SK-N-SH (cell line): ENCODE measurements at places on chromosomes 5 and 9. TPM values are rescaled to one million over a fixed set of nuclear protein-coding genes. Genes with fewer than 3 reads are reported as not detected.
A peak's percentile ranks its signal among the peaks of the same experiment; 100 is the strongest.

GRCh38 chr9:20848490-20848889, 164.4 kb downstream of the FOCAD start:
- DNase-seq, result no peak

The FAM221B gene
- polyA plus RNA-seq, result not detected in 2 replicates

DNA sequence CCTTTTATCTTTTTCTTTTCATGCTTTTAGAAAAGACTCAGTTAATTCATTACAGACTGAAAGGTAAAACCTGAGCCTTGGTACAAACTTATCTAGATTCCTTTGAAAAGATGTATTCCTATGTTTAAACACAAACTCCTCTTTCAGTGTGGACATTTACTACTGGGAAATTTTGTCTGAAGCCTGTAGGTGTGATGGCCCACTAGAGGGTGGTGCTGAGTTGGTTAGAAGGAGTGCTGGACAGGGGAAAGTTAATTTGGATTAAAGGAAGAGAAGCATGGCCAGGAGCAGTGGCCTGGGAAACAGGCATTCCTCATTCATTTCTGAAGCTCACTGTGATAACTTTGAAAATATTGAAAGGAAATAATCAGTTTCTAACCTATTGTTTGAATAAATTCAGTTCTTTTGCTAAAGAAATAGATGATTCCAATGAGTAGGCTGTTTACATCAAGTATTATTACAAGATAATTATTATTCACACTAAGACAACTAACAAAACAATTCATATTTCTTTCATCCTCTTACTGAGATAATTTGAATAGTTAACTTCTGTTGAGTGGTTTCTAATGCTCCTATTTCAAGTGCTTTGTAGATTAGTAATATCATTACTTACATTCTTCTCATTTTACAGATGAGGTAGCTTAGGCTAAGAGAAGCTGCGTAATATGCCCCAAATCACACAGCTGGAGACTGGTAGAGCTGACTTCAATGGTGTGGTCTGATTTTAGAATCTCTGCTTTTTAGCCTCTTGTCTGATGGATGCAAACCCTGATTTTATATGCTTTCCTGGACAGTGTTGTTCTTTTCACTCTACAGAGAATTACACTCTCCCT, 150.9 kb downstream of the ADGRV1 start:
- peak; percentile 58 for DNase-seq

The RRAGA gene
- 103 and 106 TPM in 2 replicates for polyA plus RNA-seq

- DNase-seq, result no peak
Observed at GRCh38 chr5:90477621-90478215, 3.1 kb downstream of the POLR3G start.

The PRDM9 gene
- not detected in 2 replicates for polyA plus RNA-seq

The TAF11L10 gene
- polyA plus RNA-seq, result not detected in 2 replicates

DNA sequence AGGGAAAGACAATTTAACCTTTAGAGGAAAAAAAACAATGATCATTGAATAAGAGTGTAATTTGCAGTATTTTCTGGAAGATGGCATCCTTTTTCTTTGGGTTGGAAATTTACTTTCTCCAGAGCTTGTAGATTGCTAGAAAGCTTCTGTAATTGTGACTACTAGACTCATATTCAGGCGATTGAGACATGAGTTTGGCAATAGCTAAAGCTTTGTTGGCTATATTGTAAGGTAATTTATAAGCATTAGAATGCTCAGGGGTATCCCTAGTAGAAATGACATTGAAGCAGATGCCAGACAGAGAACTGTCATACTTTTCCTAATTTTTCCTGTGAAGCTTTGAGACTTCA, 115.3 kb downstream of the UNC13B start:
- no peak for DNase-seq

DNA sequence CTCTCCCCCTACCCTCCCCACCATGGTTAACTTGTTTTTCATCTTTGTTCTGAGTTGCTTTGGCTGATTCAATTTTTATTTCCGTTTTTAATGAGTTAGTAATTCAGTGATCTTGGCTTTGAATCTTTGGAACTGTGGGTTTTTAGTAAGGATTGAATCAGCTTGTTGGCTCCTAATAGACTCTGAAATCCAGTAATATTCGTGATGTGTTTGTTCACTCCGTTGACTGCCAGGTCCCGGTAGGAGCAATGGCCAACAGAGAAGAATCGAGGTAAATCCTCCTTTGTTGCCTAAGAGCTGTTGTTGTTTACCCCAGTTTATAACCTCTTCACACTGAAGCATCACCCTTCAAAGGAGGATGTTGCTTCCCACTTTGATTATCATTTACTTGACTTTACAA, 92.7 kb downstream of the PCSK1 start:
- DNase-seq, result no peak

- no peak for DNase-seq
Observed at GRCh38 chr5:98791001-98791519, 17.6 kb downstream of the RGMB start.

The PRR7 gene
- polyA plus RNA-seq, result 12.5 and 17.1 TPM in 2 replicates

DNA sequence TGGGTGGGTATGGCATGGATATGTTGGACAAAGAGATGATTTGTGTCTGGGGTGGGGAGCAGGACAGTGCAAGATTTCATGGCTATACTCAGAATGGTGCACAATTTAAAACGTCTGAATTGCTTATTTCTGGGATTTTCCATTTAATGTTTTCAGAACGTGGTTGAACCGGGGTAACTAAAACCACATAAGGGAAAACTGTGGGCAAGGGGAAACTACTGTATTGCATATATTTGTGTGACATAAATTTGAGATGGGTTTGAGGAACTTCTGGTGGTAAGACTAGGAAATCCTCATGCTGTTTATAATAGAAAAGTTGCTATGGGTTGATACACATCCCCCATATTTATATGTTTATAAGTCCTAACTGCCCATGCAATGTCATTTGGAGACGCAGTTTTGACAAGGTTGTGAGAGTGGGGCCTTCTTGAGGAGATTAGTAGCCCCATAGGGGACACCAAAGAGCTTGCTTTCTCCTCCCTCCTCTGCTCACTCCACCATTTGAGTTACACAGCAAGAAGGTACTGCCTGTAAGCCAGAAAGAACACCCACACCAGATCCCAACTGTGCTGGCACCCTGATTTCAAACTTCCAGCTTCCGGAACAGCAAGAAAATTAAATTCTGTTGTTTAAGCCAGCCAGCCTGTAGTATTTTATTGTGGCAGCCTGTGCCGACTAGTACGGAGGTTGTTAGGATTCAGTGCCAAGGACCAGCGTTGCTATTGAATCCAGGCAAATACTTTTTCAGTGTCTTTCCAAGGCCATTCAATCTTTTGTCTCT, 2118.9 kb downstream of the MAT2B start:
- no peak for DNase-seq

The PCDHGB7 gene
- 14.2 and 19.1 TPM in 2 replicates for polyA plus RNA-seq

The NME5 gene
- 3.7 and 4.1 TPM in 2 replicates for polyA plus RNA-seq

DNA sequence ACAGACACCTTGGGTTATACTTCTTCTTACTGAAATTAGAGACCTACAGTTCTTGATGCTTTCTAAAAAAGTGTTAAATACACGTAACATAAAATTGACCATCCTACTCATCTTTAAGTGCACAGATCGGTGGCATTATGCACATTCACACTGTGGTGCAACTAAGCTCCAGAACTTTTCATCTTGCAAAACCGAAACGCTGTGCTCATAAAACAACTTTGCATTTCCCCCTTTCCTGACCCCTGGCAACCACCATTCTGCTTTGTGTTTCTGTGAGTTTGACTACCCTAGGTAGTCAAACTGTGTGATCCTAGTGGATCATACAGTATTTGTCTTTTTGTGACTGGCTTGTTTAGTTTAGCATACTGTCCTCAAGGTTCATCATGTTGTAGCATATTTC, 3.9 kb downstream of the MVB12B start:
- no peak for DNase-seq

The GRXCR2 gene
- not detected in 2 replicates for polyA plus RNA-seq

GRCh38 chr5:160641405-160641804, 210.6 kb downstream of the ATP10B start:
- DNase-seq, result no peak

DNA sequence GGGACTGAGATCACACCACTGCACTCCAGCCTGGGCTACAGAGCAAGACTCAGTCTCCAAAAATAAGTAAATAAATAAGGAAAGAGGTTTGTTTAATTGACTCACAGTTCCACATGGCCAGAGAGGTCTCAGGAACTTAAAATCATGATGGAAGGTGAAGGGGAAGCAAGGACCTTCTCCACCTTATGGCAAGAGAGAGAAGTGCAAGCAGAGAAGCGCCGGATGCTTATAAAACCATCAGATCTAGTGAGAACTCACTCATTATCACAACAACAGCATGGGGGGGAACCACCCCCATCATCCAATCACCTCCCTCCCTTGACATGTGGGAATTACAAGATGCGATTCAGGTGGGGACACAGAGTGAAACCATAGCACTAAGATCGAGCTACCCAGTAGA, 22.8 kb upstream of the RGMB start:
- DNase-seq, result no peak

DNA sequence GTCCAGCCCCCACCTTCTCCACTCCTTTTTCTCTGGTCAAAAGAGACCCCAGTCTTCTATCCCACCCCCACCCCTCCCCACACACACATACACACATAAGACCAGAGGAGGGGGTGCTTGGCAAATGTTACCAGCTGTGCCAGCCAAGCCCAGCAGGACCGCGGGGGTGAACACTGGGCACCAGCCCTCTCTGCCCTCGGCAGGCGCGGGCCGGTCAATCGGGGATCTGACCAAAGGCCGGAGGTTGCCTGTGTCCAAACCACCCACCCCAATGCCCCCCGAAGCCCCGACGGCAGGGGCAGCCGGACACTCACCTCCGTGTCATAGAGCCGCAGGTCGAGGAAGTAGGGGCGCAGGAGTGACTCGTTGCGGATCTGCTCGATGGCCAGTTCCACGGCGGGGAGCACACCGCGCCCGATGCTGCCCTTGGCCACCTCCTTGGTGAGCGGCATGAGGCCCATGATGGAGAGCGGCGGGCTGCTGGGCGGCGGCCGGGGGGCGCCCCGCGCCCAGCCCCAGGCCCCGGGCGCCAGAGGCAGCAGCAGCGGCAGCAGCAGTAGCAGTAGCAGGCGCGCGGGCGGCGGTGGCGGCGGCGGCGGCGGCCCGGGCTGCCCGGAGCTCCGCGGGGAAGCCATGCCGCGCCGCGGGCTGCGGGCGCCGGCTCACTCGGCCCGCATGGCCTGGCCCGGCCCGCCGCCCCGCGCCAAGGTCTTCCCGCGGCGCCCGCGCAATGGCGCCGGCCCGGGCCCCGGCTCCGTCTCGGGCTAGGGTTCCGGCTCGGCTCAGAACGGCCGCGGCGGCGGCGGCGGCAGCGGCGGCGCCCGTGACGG, 417 bp downstream of the GABBR2 start:
- DNase-seq, result peak; percentile 56

DNA sequence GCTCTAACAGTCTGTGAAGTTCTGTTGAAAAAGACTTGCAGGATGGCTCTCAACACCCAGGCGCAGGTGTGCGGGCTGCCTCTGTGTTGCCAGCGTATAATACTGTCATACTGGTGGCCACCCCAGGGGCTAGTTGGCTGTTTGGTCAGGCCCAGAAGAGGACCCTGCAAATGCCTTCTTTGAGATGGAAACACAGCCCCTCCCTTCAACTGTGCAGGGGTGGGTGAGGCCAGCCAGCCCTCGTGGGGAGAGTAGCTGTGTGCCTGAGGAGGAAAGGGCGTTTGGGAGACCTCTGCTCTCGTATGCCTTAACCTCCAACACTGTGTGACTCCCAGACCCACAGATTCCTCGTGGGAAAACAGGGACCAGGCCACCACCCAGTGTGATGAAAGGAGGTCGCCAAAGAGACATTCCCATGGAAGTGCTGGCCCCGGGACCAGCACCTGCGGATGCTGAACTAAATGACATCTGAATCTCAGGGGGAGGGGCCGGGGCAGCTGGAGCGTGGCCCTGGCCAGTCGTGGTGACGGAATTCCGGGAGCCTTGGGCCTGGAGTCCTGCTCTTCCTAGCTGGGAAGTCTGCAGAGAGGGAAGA, 11.3 kb upstream of the SCGB3A1 start:
- peak; percentile 25 for DNase-seq

DNA sequence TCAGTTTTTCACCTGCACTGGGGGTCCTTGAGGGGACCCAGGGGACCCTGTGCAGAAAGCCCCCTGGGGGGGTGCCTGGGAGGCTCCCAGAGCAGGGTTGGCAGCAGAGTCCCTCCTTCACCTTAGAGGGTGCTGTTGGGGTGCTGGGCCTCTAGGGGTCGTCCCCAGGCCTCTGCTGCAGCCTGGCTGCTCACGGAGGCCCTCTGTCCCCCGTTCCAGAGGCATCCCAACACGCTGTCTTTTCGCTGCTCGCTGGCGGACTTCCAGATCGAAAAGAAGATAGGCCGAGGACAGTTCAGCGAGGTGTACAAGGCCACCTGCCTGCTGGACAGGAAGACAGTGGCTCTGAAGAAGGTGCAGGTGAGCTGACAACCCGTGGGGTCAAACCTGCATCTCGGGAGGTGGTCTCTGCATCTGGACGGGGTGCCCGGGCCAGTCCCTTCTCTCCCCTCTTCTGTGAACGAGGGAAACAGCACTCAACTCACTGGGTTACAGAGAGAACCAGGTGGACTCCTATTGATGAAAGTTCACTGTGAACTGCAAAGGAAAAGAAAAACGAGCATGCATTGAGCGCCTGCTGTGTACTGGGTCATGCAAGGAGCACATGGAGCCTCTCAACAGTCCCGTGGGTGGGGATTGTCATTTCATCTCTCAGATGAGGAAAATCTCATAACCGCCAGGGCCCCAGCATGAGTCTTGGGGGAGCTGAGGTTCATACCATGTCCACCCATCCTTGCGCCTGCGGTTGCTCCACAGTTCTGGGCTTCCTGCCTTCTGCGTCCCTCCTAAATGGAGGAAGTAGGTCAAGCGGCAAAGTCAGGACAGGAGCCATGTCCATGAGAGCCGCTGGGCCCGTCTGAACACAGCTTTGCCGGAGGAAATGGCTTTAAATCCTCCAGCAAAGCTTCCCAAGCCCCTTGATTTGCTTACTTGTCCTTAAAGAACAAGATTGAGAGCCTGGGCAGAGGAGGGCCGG, 54.8 kb downstream of the NEK6 start:
- peak; percentile 49 for DNase-seq

The ORM2 gene
- polyA plus RNA-seq, result not detected in 2 replicates

DNA sequence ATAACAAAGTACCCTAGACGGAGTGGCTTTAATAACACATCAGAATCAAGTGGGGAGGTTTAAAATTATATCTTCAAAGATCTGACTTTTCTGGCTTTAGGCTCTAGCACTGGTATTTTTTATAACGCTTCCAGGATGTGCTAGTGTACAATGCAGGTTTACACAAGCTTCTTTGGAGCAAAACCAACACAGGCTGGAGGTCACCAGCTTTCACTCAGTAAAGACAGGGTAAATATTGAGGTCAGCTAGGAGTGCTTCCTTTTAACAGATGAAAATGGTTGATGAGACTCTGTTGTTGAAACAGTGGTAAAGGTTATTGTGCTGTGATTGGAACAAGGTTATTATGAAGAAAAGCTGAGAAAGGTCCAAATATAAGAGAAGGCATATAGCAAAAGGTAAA, 414.2 kb downstream of the TAF11L14 start:
- no peak for DNase-seq

The GMCL2 gene
- polyA plus RNA-seq, result not detected in 2 replicates

The LCN15 gene
- 0.08 TPM in 1 of 2 replicates, not detected in the other for polyA plus RNA-seq

GRCh38 chr9:33852216-33852826, 35.4 kb downstream of the UBE2R2 start:
- peak; percentile 63 for DNase-seq
